ENCODE measurements at places on chromosomes 13 and 19.

- no peak for DNase-seq
Measured at GRCh38 chr19:34644991-34645461, 31.9 kb downstream of the SCGB2B2 start.

DNA sequence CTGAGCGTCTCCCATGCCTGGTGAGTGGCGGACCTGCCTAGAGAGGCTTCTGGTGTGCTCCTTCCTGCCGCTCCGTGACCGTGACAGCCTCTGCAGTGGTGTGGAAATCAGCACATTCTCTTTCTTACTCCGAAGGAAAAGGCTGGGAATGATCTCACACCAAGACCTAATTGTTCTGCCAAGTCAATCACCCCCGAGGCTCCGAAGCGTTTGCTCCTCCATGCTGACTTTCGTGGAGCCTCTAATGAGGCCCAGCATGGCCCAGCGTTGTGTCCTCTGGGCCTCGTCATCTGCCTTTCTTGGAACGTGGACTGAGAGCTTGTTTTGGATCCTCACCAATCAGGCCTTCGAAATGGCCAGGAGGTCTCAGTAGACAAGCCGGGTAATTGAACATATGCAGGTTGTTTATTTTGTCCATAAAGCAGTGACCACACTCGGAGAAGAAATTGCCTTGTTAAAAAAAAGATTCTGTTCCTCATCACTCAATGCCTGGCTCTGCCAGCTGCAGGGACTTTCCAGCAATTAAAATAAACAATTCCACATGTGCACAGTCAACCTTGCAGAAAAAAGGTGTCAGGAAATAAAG lies 107.1 kb downstream of the UBL3 start:
- DNase-seq = no peak

GRCh38 chr13:77460195-77460594 lies 75.3 kb upstream of the SCEL start:
- DNase-seq = no peak

- DNase-seq = peak; percentile 21
Measured at GRCh38 chr13:45370922-45371406, 30.0 kb upstream of the TPT1 start.

DNA sequence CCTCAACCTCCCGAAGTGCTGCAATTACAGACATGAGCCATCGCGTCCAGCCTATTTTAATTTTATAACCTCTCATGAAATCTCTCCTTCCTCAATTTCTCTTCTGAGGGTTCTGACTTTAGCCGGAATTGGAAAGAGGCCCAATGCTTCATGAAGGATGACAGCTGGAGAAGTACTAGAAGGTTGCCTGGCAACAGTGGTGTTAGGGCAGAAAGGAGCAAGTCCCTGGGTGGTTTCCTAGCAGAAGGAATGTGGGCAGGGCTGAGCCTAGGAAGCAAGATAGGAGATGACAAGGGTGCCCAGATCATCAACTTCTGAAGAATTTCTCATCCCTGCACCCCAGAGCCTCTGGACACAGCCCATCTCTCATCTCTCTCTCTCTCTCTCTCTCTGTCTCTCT lies 25.8 kb downstream of the CACNG6 start:
- no peak for DNase-seq

GRCh38 chr19:32309711-32310390 lies 35.6 kb upstream of the ZNF507 start:
- DNase-seq = no peak

GRCh38 chr19:17646441-17646840 lies 41.7 kb downstream of the UNC13A start:
- no peak for DNase-seq

DNA sequence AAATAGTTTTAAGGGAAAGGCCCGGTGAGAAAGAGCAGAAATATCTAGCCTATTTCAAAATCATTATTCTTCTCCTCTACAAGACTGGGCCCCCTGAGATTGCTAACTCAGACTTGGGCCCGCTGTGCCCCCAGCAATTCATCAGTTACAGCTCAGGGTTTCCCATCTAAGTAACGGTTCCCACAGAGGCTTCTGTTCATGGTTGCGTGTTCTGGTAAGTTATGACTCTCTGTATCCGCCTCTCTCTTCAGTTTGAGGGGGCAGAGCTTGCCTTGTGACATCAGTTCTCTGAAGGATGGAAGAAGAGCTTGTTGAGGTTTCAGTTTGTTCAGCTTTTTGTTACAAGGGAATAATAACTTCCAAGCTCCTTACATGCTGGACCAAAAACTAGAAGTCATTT lies 11.6 kb downstream of the ZNF57 start:
- no peak for DNase-seq

GRCh38 chr19:2618611-2619010 lies 83.9 kb downstream of the GNG7 start:
- peak; percentile 76 for DNase-seq

GRCh38 chr19:16847430-16847829 lies 18.2 kb downstream of the SIN3B start:
- DNase-seq = no peak

- no peak for DNase-seq
Measured at GRCh38 chr13:49060678-49061387, 85.1 kb downstream of the FNDC3A start.

DNA sequence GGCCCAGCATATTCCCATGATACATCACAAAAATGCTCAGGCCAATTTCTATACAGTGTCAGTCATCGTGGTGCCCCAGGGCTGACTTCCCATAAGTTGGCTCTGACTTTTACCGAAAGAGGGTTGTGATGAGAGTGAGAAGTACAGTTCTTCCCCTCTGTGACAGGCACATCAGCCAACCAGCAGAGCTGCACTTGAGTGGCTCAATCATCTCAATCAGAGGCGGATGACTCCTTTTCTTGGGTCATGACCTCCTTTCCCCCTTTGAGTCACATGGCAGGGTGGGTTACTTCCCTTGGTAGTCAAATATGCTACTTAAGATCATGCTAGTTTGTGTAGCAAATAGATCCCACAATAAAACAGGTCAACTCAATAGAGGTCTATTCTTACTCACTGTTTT lies 6.9 kb upstream of the AMER2 start:
- no peak for DNase-seq

GRCh38 chr19:37914908-37915307 lies 7.9 kb downstream of the SIPA1L3 start:
- no peak for DNase-seq

- no peak for DNase-seq
Measured at GRCh38 chr19:12788682-12789097, 2.6 kb upstream of the JUNB start.

GRCh38 chr19:12687496-12688196 lies at the start of gene GNG14:
GNG14 (plus strand) TSS chr19:12687998; CDS start chr19:12688049, 51 bp downstream.
- DNase-seq = no peak

DNA sequence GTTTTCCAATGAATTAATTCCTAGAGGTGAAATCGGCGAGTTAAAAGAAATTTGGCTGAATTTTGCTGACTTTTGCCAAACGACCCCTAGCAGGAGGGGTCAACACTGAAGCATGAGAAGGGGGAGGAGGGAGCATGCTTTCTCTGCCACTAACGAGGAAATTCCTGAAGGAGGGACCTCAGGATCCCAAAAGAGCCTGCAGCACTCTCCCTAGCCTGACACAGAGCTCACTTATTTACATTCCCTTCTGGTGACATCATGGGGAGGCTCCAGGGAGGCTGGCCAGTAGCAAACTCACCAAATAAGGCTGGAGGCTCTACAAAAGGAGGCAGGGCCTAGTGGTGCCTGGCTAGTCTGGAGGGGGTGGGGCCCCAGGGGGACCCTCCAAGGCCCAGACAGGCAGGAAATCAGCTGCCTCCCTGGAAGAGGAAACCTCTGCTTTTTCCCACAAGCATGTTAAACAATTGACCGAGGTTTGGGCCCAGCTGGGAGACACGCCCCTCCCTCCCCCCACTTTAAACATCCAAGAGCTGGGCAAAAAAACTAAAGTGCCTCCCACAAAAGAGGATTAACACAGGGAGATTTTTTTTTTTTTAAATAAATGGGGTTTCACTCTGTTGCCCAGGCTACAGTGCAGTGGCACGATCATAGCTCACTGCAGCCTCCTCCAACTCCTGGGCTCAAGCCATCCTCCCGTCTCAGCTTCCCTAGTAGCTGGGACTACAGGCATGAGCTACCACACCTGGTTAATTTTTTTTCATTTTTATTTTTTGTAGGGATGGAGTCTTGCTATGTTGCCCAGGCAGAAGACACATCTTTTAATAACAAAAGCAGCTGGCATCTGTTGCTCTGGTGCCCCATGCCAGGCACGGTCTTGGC lies 2.1 kb downstream of the DAPK3 start:
- DNase-seq = no peak

GRCh38 chr13:103188713-103189326 lies 122.6 kb upstream of the SLC10A2 start:
- DNase-seq = no peak

DNA sequence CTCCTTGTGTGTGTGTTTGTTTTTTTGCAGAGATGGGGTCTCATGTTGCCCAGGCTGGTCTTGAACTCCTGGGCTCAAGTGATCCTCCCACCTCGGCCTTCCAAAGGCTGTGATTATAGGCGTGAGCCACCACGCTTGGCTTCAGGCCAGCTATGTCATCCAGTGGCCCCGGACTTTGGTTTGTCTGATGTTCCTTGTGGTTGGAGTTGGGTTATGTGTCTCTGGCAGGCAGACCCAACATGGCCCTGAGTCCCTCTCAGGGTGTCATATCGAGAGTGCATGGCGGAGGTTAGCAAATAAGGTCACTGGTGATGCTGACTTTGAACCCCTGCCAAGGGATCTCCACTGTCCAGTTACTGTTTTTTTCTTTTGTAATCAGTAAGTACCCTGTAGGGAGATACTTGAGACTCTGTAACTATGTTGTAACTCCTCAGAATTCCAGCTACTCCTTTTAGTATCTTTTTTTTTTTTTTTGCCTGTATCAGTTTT lies 37.3 kb downstream of the SMARCA4 start:
- no peak for DNase-seq

- no peak for DNase-seq
Measured at GRCh38 chr19:6185093-6185834, 49.8 kb downstream of the ACSBG2 start.

- DNase-seq = no peak
Measured at GRCh38 chr19:10431254-10431942, 11.1 kb downstream of the PDE4A start.
